Suppressor macrophage (primary cell): ENCODE measurements at places on chromosomes 7 and 10.

DNA sequence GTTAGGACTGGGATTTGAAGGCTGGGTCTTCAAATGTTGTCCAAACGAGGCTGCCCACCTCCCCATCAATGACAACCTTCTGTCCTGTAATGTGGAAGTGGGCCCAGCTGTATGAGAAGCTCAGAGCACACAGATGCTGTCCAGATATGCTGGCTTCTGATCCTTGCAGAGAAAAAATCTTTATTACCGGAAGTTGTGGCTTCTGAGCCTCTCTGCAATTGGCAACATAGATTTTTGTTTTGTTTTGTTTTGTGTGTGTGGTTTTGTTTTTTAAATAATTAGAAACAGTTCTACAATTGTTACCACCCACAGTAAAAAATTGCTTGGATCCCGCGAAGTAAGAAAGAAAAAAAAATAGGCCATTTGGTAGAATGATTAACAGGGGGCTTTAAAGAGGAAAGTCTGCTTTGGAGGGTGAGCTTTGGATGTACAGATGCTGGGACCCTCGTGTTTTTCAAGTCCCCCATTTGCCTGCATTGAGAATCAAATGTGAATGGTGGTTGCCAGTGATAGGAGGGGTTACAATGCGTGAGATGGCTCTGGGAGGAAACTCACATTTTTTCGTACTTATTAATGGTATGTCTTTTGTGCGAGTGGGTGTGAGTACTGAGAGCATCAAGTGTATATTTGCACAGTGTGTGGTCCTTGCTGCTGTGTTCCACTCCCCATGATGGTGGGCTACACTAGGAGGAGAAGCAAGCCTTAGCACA is 153.2 kb downstream of the TCF7L2 start:
- no peak for DNase-seq

DNA sequence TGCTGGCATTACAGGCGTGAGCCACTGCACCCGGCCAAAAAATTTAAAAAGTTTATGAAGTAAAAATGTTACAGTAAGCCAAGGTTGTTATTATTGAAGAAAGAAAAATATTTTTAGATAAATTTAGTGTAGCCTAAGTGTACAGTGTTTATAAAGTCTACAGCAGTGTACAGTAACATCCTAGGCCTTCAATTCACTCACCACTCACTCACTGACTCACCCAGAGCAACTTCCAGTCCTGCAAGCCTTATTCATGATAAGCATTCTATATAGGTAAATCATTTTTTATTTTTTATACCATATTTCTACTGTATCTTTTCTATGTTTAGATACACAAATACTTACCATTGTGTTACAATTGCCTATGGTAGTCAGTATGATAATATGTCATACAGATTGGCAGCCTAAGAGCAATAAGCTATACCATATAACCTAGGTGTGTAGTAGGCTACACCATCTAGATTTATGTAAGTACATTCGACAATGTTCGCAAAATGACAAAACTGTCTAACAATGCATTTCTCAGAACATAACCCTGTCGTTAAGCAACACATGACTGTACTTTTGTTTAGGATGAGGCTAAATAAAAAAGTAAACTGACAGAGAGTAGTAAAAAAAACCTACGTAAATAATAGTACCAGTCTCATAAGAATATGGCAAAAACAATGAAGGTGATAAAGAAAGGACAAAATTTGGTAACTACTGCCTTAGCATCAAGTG is 77.8 kb upstream of the FAM133B start:
- DNase-seq: no peak

DNA sequence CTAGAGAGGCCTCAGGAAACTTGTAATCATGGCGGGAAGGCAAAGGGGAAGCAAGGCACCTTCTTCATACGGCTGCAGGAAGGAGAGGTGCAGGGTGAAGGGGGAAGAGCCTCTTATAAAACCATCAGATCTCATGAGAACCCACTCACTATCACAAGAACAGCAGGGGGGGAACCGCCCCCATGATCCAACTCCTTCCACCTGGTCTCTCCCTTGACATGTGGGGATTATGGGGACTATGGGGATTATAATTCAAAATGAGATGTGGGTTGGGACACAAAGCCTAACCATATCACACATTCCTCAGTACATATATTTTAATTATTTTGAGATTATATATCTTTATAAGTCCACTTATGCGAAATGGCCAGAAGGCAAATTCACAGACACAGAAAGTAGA is 8.9 kb downstream of the HK1 start:
- DNase-seq: no peak

DNA sequence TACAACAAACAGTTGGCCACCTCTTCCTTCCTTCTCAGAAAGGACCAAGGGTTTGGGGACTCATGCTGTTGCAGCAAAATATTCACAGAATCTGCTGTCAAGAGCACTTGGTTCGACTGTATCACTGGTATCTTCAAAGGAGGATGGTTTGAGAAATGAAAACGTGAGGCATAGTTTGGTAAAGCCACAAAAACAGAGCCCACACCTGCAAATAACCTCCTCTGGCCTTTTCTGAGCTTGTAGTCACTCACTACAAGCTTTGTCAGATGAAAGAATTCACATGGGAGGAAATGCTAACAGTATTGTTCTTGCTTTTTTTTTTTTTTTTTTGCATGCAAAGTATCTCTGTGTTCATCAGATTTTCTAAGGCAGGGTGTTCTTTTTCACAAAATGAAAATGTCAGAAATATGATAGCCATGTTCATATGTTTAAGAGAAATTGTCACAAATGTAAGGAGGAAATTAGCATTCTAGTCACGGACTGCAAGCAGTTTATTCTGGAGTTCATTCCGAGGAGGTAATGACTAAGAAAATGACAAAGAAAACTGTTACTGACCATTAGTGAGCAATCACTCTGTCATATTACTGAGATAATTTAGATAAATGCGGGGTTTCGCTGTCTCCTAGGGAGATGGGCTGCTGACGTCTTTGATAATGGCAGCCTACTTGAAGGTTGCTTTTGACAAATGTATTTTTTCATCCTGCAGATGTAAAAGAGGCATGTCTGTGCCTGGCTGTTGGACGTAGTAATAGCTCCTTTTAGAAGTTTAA is 117.8 kb upstream of the MYO3A start:
- no peak for DNase-seq

GRCh38 chr10:865257-865656 is 66.2 kb downstream of the LARP4B start:
- no peak for DNase-seq

DNA sequence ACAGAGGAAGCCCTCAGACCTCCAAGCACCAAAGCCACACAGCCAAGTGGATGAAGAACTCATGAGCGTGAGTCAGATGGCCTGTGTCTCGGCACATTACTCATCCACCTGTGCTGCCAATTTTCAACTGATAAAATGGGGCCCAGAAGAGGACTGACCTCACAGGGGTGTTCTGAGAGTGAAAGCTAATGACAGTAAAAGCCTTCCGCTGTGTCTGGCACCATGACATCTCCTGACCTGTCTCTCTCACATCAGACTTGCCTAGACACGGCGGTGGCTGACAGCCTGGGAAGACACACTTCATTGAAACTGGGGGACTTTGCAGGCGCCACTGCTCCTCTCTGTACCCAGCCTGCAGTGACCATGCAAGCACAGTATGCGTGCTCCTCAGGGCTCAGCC is 8.3 kb upstream of the SLC18A3 start:
- DNase-seq: no peak

- DNase-seq: no peak
Observed at GRCh38 chr7:131511774-131512535, 44.5 kb downstream of the PODXL start.

GRCh38 chr10:60707841-60708240 is 70.4 kb upstream of the CDK1 start:
- no peak for DNase-seq

DNA sequence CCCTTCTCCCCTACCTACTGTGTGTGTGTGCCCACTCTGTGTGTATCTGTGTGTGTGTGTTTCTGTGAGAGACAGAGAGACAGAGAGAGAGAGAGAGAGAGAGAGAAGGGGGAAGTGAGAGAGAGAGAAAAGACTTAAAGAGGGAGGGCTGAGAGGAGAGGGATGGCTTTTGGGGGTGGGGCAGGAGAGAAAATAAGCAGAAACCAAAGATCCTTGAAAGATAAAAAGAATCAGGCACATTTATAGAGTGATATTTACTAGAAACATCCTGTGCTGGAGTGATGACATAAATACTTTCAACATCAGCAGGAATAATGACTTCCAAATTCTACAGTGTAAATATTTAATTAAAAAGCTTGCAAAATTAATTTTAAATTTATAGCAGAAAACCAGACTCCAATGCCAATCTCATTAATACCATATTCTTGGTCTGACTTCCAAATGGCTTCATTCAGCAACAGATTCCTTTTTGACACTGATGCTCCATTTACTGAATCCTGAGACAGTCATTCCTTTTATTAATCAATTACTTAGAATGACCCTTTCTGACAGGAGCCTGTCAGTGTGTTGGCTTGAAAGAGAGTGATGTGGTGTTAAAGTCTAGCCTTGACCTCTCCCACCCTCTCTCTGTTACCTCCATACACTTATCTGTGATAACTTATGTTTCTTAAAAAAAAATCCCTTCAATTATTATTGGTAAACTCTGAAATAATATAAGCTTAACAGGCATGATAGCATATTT is 41.7 kb upstream of the WNT2 start:
- no peak for DNase-seq

- peak; percentile 65 for DNase-seq
Observed at GRCh38 chr10:24723386-24723787, 300 bp downstream of the ARHGAP21 start.

DNA sequence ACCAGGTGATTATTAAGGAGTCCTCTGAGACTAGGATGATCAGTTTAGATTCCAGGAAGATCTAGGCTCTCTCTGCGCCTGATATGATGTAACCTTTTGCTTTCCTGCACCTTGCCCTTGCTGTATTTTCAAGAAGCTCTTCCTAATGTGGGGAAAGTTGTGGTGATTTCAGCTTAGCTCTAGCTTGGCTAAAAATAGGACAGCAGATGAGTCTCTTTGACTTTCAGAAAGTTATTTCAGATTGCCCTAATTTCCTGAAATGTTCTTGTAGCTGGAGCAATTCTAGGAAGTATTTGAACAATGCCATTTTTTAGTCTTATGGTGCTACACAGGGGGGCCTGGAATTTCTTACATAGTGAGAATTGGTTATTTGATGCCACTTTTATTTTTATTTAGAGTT is 3.8 kb downstream of the LCOR start:
- DNase-seq: peak; percentile 61

DNA sequence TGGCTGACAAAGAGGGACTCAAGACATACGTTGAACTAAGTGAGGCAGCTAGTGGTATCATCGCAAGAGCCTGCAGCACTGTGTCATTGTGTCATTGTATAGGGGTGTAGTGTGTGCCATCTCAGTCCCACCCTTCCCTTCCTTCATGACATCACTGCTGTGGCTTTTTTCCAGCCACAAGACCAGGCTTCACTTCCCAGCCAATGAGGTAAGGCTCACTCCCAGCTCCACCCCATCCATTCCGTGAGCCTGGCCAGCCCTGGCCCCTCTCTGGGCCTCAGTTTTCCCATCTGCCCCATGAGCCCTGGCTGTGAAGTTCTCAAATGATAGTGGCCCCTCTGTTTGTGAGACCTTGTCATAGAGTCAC is 134.3 kb upstream of the ZMIZ1 start:
- DNase-seq: no peak

DNA sequence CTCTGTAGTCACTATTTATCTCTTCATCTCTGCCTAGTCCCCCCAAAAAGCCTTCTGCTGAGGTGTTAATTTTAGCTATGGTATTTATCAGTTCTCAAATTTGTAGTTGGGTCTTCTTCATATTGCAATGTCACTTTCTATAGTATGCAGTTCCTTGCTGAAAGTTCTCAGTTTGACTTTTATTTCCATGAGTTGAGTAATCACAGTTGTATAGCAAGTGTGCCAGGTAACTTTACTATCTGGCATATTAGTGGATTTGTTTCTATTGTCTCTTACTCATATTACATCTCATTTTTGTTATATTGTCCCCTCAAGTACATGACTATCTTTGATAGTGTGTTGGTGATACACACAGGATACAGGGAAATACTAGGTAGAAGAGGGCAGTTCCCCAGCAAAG is 152.8 kb downstream of the CUBN start:
- no peak for DNase-seq

DNA sequence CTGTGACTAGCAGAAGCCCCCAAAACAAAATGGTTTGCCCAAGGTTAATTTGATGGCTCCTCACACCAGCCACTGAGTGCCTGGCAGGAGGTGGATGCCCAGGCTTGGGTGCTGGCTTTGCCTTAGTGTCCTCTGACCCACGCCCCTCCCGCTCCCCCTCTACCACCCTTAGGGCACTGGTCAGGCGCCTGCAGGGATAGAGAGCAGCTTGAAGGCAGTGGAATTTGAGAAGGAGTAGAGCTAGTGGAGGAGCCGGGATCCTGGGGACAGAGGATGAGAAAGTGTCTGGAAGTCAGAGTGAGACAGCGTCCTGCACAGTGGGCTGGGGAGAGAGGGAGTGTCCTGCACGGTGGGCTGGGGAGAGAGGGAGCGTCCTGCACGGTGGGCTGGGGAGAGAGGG is 139.4 kb downstream of the DNAJB6 start:
- DNase-seq: no peak

DNA sequence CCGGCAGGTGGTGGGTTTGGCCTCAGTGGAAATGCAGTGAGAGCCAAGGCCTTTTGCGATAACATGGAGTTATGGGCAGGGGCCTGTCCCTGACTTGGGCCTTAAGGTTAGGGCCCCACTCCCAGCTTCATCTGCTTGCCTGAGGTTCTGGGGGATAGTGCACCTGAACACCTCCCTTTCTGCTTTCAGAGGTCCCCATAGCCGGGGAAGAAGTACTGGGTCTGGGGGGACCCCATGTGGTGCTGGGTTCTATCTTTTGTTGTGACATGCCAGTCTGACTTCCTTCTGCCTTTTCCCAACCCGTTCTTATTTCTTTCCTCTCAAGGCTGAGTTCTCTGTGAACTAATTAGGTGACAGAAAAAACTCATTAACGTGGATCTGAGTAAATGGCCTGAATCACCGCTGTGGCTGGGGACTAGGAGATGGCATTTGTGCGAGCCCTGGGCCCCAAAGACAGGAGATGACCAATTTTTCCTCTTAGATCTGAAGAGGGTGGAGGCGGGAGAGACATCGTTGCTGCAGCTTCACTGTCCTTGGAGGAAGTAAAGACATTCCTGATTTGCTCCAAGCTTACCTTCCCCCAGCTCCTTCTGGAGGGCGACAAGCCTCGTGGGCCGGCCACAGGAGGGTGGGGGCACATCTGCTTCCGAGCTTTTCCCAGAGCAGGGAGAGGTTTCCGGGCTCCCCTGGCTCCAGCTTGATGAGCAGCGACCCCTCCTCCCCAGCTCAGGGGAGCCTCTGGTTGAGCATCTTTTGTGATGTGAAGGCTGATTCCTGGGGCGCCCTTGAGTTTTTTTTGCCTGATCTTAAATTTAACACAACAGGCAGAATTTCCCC is 2.0 kb downstream of the AGAP3 start:
- no peak for DNase-seq

- DNase-seq: no peak
Observed at GRCh38 chr10:122326385-122326784, 48.1 kb upstream of the PLEKHA1 start.

- peak; percentile 43 for DNase-seq
Observed at GRCh38 chr7:135560631-135561030, 2.9 kb downstream of the NUP205 start.
